Brain (organoid and tissue), 16 donors: ENCODE measurements at places on chromosomes 2 and 18. TPM values are rescaled to one million over a fixed set of nuclear protein-coding genes. Genes with fewer than 3 reads are reported as not detected.

DNA sequence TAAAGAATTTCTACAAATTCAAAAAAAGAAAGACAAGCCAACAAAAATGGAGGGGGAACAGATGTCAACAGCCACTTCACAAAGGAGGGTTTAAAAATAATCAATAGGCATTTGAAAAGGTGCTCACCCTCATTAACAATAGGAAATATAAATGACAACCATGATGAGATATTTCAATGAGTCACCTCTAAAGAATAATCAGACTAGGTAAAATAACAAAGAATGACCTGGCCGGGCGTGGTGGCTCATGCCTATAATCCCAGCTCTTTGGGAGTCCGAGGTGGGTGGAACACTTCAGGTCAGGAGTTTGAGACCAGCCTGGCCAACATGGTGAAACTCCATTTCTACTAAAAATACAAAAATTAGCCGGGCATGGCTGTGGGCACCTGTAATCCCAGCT is 133.6 kb downstream of the KCNE4 start:
- DNase-seq, result no peak

DNA sequence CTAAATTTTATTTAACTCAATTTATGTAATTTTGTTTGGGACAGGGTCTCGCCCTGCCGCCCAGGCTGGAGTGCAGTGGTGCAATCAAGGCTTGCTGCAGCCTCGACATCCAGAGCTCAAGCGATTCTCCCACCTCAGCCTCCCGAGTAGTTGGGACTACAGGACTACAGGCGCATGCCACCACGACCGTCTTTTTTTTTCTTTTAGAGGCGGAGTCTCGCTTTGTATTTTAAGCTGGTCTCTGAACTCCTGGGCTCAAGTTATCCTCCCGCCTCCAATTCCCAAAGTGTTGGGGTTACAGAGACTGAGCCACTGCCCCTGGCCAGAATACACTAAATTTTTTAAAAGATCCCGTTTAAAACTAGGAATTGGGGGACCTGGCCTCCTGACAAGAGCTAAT is 18.5 kb downstream of the WNT10A start:
- DNase-seq, result no peak

TMEM185B gene
- 7.3 TPM for polyA plus RNA-seq

TET3 gene
- 9.4 TPM for polyA plus RNA-seq

- DNase-seq, result no peak
Measured at GRCh38 chr18:36456622-36457021, 159.1 kb downstream of the FHOD3 start.

DNA sequence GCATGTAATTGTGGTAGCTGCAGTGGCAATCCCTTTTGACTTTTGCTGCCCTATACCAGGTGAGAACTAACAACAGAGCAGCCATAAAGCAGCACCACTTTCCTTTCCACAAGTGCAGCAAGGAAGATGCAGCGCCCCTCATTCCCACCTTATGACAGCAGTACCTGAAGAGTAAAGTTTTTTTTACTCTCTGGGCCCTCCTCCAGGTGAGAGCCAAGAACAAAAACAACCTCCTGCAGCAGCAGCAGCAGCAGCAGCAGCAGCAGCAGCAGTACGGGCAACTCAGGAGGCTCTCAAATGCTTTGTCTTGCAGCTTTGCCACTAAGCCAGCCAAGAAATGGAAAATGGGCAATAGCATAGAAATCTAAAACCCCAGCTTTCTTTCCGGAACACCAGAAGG is 397.5 kb downstream of the FIGN start:
- no peak for DNase-seq
